ENCODE measurements at places on chromosomes 13 and 19.

GRCh38 chr13:114090476-114090875 is 41.9 kb downstream of the RASA3 start:
- DNase-seq = no peak

GRCh38 chr19:51690454-51691073 is 2.6 kb upstream of the SPACA6 start:
- DNase-seq = peak; percentile 53

DNA sequence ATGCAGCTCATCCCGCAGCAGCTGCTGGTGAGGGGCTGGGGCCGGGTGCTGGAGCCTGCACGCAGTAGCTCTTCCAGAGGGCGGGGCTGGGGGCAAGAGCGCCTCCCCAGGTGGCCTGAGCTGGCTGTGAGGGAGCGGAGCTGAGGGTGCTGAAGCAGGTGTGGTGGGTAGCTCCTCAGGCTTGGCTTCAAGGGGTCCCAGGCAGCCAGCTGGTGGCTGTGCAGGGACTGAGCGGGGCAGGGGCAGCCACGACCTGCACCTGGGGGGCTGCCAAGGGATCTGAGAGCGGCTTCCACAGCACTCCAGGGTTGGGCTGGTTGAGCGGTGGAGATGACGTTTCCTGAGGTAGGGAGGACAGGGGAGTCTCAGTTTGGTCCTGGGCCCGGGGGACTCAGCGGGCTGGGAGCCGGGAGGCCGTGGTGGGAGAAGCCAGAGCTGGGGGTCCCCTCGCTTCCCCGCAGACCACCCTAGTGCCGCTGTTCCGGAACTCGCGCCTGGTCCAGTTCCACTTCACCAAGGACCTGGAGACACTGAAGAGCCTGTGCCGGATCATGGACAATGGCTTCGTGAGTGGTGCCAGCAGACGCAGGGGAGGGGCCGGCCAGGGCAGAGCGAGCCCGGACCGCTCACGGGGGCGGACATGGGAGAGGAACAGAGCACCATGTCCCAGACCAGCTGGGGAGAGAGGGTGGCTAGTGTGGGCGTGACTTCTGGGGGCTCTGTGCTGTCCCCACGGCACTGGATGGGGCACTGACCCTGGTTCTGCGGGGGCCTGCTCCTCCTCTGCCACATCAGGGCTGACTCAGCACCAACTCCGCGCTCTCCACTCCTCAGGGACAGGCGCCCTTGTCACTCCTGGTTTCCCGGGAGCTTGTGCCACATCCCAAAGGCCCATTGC is 7.4 kb downstream of the PTOV1 start:
- DNase-seq = no peak

DNA sequence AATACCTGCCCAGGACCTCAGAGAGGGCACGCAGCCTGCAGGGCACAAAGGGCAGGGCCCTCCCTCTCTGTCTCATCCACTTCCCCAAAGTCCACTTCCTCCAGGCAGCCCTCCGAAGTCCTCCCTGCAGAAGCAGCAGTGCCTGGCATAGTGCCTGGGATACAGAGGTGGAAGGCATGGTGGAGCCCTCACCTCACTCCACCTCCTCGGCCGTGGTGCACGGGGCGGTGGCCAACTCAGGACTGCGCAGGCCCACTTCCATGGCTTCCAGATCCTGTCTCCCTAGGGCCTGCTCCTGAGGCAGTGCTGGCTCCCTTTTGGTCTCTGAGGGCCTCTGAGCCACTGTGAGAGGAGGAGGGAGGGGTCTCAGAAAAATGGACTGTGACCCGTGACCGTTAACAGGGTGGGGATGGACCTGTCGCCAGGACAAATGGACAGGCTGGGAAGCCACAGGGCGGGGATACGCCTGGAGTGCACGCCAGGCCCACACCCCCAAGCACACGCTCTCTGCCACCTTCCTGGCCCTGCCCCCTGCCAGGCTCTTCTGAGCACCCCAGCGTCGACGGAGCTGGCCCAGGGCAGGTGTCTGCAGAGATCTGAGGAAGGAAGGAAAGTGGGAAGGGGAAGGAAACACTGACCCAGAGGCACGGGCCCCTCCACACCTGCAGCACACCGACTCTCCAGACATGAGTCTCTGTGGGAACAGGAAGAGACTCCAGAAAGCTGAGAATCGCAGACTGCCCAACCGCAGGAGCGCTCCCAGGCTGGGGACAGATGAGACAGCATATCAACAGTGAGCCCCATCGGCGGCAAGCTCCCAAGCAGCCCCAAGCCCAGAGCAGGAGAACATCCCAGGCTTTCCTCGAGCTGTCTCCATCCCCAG is 8.4 kb downstream of the REXO1 start:
- DNase-seq = no peak

DNA sequence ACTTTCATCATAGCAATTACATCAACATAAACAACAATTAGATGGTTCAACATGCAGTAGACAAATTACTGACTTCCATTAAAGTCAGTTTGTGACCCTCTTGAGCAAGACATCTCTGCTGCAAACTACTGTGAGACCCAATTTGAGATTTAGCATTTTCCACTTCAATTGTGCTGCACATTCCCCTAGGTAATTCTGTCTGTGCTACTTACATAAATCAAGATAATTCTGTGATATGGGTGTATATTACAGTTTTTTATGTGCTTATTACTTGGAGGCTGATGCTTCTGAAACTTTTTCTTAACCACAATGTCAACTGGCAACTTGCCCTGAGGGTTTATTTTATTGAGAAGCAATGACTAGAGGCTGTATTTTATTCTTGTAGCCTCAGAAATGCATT is 1714.4 kb downstream of the OLFM4 start:
- no peak for DNase-seq

- DNase-seq = peak; percentile 80
Observed at GRCh38 chr13:42553098-42554046, 20.6 kb upstream of the TNFSF11 start.

GRCh38 chr13:65834897-65835296 is 1395.2 kb downstream of the PCDH9 start:
- no peak for DNase-seq

DNA sequence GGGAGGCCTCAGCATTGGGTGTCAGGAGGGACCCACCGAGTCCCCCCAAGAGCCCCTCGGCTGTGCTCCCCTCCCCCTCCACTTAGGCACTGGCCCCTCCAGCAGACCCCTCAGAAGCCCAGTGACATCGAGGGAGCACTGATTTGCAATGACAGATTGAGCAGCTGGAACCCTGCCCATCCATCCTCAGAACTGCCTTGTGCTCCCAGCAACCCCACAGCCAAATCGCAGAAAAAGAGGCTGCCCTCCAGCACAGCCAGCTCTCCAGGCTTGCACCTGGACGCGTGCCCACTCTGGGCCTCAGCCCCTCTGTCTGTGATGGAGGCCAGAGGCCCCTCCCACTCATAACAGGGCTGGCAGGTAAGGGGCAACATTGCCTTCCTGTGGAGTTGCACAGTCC is 123.2 kb upstream of the VSTM2B start:
- no peak for DNase-seq

DNA sequence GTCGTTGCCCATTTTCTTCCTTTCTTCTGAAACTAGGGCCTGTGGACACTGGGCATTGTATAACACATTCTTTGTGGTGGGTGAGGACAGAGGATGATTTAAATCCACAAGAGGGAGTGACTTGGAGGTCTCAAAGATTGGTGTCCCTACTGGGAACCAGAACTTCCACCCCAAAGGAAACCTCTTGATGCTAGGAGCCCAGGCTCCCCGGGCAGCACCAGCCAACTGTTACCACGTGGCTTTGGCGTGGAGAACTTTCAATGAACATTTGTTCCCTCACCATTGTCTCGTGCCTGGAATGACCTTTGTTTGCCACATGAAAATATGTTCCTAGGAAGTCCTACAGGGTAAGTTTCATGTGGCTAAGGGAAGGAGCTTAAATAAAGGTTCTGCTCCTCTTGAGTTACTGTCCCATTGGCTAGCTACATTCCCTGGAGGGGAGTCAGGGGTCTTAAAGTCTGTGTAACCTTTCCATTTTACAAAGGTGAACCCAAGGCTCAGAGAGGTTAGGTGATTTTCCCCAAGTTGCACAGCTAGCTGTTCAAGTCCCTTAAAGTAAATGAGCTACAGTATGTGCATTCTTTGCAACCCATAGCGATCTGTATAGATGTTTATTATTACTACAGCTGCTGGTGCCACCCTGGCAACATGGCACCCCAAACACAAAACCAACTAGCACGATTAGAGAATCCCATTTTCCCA is 5.0 kb upstream of the CDX2 start:
- no peak for DNase-seq

- DNase-seq = no peak
Observed at GRCh38 chr19:6374161-6374709, 1.5 kb downstream of the PSPN start.

DNA sequence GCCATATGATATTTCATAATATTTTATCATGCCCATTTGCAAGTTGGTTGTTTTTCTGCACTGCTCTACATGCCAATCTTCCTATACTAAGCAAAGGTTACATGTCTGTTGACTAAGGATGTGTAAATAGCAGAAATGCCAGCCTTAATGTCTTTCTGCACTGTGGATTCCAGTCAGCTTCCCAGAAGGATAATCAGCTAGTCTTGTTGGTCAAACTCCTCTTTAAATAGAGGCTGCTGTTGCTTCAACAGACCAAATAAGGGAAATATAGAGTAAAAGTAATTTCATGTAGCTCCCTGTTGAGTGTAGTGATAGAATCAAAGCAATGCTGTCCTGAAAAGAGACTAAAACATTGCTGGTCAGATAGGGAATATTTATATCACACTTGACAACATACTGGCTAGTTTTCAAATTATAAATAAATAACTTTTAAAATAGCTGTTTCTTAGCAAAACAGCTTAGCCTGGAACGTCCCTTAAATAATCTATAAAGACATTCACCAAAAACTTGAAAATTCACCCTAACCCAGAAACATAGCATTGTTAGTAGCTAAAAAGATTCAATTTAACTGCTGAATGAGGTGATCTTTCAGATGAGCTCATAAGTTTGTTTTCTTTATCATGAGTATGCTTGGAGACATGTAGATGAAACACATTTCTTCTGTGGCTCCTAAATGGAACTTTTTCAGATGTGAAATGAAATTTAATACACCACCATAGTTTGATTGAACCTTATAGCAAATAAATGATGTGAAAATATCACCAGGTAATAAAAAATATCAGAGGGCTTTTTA is 56.6 kb downstream of the FRY start:
- DNase-seq = no peak

GRCh38 chr13:33728271-33729037 is 89.5 kb upstream of the RFC3 start:
- DNase-seq = no peak

GRCh38 chr13:98796798-98797197 is 44.3 kb upstream of the SLC15A1 start:
- no peak for DNase-seq

GRCh38 chr19:12723381-12723640 is 421 bp downstream of the TNPO2 start:
- no peak for DNase-seq

DNA sequence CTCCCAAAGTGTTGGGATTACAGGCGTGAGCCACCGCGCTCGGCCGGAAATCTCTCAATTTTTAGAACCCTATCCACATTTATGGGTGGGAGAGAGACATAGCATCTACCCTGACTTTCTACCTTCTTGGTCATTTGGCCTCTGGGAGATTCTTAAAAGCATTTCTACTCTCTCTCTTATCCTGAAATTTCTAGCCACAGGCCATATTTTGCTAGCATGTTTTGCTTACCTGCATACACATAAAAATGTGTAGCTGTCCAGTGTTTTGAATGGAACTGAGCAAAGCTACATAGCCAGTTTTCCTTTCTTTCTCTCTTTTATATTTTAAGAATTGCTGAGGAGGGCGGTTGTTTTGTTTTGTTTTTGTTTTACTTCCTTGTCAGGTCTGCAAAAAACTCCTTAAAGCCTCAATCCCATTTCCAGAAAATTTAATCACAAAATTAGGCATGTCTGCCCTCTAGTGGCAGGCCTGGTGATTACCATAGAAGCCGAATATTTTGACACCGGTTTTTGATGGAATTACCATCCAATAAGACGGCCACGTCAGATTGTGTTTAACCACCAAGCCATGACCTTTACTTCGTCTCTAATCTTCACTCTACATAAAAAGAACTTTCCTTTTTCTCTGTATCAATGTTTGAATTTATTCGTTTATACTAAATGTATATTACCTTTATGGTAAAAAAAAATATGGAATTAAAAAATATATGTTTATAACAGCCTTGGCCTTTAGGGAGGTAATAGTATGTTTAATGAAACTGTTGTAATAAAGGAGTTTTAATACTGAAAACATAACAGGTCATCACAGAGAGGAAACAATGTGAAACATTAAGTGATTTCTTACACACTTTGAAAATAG is 34.4 kb upstream of the OXGR1 start:
- no peak for DNase-seq

Data from brain pericyte (primary cell).